Stimulated activated CD8-positive, alpha-beta memory T cell treated with anti-CD3 and anti-CD28 coated beads, Interleukin-4, amount 100 ng/mL, for 1 hour (primary cell): ENCODE measurements at places on chromosomes 2 and 18.

- DNase-seq = no peak
Measured at GRCh38 chr2:151973901-151974199, 125.0 kb downstream of the CACNB4 start.

- DNase-seq = no peak
Measured at GRCh38 chr2:56266761-56267414, 83.1 kb downstream of the CCDC85A start.

GRCh38 chr2:10707831-10708230 lies 13.6 kb upstream of the ATP6V1C2 start:
- DNase-seq = no peak

DNA sequence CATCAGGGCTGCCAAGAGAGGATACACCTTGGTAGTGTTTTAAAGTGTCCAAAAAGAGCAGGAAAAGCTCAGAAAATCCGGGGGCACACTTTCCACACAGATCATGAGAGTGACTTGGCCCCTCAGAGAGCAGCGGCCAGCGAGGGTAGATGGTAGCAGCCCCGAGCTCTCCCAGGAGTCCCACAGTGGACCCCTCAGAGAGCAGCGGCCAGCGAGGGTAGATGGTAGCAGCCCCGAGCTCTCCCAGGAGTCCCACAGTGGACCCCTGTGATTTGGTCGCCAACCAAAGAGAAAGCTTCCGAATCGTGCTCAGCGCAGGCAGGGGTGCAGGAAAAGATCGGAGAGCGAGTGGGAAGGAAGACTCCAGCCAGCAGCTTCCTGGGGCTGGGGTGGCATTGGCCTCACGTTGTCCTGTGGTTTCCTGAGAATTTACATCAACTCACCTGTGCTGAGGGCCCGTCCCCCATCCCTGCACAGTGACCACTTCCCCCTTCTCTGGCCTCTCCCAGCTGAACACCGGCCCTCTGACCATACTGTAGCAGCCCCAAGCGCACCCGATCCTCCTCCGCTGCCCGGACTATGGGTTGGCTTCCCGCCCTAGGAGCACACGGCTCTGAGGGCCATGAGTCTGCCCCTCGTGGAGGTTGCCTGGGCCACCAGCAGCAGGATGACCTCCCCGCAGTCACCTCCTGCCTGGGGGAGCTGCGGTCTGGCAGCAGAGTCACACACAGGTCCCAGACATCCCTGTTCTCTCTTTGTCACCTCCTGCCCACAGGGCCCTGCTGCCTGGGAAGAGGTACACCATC lies 33.7 kb downstream of the MTERF4 start:
- no peak for DNase-seq

GRCh38 chr2:235643680-235644511 lies 150.1 kb downstream of the AGAP1 start:
- DNase-seq = no peak

DNA sequence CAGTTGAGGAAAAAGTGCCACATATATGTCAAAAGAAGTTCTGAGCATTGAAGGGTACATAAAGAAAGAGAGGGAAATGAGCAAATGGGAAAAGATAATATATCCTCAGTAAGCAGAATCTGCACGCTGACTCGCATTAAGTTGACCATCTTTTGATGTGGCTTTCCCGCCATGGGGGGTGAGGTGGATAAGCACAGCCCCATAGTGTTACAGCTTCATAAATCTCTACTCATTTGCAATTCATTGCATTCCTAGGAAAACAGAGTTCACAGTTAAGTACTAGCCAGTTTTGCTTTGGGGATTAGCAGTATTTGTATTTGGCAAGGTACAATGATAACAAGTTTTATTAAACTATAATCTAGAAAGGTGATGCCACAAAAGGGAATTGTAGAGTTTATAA lies 814.2 kb downstream of the LRP1B start:
- no peak for DNase-seq

- no peak for DNase-seq
Measured at GRCh38 chr2:166170356-166170755, 42.5 kb upstream of the SCN1A start.
